HFFc6 (cell line): ENCODE measurements at places on chromosomes 11 and 22.

DNA sequence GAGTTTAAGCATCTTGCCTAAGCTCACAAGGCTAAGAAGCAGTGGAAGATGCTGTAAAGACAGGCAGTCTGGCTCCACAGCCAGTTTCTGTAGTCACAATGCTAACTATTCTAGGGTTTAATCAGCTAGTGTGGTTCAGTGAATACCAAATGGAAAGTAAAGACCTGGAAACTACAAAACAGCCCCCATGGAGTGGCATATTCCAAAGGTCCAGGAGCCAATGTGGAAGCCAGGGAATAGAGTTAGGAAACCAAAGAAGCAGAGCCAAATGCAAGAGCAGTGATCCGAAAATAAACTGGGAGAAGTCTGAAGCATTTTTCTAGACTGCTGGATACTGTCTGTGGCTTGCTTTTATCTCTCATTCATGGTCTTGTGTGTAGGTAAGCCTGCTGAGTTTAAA, 731.2 kb upstream of the ANO5 start:
- DNase-seq, result no peak

DNA sequence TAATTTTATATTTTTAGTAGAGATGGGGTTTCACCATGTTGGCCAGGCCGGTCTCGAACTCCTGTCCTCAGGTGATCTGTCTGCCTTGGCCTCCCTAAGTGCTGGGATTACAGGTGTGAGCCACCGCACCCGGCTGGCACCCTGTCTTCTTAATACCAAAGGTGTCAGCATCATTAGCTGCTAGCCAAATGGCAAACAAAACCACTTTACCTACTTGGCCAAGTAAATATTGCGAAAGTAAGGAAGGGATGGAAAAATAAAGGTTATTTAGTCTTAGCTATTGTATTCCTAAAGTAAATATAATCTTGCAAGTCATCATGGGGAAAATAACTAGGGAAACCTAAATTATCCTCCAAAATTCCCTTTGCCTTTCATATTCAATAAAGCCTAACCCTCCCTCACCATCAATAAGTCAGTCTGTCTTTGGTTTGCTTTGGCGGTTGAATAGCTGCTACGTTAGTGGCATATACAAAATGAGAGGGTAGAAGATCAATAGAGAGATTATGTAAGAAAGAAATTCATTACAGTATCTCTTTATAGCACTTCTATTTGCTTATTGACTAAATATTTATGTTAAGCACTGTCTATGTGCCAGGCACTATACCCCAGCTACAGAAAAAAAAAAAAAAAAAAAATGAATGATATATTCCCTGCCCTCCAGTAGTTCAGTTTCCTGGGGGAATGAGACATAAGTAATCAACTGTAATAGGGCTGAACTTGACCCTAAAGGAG, 40.2 kb upstream of the CFAP300 start:
- no peak for DNase-seq

DNA sequence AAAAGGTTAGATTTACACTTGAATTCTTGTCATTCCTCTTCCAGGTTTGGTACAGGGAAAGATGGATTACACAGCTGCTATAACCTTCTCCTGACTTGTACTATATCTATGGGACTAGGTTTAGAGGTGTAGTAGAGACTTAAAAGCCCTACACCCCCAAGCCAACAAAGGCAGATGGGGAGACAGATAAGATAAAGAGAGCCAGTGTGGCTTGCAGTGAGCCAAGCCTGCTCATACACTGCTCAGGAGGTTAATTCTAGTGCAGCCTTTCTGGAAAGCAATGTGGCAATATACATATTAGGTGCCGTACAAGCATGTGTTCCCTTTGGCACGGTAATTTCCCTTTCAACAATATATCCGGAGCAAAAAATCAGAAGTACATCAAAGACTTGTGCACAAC, 10.8 kb downstream of the SIK3 start:
- DNase-seq, result no peak

- no peak for DNase-seq
Observed at GRCh38 chr11:32400196-32400595, 35.1 kb downstream of the WT1 start.

- no peak for DNase-seq
Observed at GRCh38 chr22:29311464-29312217, 3.9 kb downstream of the RASL10A start.

DNA sequence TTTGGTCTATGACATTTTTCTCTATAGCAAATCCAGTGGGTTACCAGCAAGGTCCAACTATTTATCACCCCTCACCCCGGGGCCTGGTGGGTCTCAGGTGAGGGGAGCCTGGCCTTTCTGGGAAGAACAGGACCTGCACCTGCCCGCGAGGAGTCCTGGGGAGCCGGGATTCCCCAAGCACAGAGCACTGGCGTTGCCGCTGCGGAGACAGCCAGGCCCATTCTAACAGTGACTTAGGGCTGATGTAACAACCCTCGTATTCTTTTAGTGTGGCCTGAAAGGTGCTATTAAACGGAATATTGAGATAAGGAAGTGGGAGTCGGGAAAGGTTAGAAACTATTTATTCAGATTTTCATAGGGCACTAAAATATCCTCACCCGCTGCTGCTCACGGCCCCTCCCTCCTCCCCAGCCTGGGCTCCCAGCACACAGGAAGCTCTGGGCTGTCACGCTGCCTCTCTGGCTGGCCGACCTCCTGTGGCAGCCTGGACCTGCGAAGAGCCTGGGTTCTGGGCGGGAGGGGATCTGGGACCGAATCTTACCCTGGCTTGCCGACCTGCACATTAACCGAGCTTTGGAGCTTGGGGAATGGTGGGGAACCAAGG, 141.2 kb downstream of the MIAT start:
- DNase-seq, result no peak

DNA sequence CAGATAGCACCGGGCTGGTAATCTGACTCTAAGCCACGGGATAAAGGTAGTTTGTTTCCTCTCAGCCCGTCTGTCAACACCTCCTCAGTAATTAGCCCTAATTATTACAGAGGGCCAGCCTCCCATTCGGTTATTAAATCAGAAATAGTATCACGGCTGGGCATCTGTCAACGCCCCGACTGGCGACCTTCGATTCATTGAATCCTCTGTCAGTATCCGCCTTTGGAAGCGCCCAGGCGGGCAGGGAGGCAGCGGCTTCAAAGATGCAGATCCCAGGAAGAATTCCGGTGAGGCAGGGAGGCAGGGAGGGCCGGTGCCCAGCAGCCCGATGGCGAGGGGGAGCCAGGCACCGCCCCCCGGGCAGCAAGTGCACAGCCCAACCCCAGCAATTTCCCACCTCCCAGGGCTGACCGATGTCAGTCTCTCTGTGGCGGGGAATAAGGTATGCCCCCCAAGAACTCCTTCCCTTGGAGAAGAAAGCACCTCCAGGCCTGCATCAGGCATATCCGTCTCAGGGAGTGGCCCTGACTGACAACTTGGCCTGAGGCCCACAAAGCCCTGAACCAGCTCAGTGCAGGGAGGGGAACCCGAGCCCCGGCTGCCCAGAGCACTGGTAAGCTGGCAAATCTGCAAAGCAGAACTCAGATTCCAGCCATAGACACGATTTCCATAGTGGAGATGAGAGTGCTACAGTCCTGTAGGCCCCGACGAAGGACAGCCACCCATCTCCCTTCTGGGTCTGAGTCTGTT, 11.4 kb downstream of the GNB1L start:
- DNase-seq, result no peak

DNA sequence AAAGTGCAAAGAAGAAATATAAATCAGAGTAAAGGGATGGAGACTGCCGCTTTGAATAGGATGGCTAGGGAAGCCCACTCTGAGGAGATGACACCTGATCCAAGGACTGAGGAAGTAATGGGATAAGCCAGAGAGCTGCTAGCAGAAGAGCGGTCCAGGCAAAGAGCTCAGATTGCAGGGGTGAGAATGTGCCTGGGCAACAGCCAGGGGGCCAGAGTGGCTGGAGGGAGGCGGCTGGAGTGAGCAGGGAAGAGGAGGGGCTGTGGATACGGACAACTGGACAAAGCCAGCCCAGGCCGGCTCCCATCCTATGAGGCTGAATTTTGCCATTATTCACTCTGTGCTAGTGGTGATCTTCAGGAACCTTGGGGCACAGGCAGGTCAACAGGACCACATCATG, 360.3 kb upstream of the SYN3 start:
- DNase-seq, result no peak

DNA sequence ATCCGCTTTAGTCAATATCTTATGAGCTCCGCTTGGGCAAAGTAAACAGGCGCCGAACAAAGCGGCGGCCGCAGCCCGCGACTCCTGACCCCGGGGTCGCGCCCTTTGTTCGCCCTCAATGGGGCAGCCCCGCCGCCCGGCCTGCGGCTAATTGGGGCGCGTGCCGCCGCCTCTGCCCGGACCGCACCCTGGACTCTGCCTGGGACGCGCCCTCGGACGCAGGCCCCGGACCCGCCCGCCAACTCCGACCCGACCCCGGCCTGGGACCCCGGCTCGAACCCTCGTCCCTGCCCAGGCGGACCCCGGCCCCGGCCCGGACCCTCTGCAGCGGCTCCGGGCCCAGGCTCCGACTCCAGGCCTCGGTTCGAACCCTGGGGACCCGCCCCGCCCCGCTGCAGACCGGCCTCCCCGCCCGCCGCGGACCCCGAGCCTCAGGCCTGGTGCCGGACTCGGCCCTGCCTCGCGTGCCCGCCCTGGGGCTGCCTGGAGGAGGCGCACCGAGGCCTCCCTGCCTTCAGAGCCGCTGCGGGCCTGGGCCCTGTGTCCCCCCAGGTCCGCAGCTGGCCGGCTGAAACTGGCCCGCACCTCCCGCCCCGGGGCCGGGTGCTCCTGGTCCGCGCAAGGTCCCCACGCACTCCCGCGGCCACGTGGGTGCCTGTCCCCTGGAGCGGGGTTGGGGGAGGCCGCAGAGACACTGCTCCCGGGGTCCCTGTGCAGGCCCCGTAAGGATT, 84.7 kb upstream of the WNT7B start:
- no peak for DNase-seq

- DNase-seq, result no peak
Observed at GRCh38 chr11:134038897-134039470, 29.9 kb upstream of the JAM3 start.

GRCh38 chr11:76772100-76772782, 10.9 kb upstream of the TSKU start:
- no peak for DNase-seq

- DNase-seq, result no peak
Observed at GRCh38 chr11:83642500-83642899, 356.3 kb upstream of the CCDC90B start.

- no peak for DNase-seq
Observed at GRCh38 chr11:43021466-43021865, 290.3 kb upstream of the API5 start.

- no peak for DNase-seq
Observed at GRCh38 chr22:47069270-47069669, 306.8 kb downstream of the TBC1D22A start.

DNA sequence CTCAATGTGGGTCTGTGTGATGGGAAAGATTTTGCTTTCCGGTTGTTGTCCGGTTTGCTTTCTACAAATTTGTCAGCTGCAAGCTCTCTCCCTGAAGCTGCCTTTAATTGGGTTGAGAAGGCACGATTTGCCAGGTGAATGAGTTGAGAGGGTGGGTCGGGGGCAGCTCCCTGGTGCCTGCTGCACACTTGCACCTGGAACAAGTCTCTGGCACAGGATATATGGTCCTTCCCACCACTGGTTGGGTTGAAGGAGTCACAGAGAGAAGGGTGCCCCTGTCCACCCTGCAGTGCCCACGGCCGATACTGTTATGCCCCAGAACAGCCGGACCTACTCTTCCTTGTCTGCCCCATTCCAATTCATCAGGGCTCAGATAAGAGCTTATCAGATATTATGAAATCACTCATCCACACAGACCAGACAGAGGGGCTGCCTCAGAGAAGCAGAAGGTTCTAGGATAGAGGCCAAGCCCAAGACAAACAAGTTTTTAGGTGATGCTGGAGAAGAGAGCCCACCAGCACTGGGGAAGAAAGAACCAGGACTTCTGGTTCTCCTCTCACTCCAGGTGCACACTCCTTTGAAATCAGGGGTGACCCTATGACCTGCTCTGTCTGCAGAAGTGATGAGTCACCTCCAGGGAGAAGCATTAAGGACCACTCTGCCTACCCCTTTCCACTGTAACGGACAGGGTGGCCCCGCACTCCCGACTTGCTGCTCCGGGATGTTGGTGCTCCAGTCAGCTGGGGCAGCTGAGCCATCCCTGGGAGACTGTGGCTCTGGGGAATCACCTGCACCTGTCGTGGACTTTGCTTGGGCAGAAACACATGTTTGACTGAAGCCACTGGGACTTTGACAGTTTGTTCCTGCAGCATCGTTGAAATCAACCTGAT, 45.3 kb downstream of the RTL6 start:
- DNase-seq, result no peak

DNA sequence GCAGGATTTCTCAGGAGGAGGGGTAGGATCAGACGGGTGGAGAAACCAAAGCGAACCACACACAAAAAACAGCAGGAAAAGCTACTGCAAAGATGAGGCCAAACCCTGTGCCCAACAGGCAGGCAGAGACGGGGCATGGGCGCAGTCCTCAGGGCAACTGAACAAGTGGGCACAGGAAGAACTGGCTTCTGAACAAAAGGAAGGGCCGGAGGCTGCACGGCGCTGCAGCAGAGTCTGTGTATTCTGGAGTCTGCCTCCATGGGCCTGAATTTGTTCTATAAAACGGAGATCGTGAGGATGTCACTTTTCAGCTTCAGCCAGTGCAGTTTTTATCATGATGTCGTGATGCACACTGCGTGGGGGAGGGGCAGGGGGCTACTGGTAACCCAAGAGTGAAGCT, 1026.0 kb downstream of the TBC1D22A start:
- no peak for DNase-seq

DNA sequence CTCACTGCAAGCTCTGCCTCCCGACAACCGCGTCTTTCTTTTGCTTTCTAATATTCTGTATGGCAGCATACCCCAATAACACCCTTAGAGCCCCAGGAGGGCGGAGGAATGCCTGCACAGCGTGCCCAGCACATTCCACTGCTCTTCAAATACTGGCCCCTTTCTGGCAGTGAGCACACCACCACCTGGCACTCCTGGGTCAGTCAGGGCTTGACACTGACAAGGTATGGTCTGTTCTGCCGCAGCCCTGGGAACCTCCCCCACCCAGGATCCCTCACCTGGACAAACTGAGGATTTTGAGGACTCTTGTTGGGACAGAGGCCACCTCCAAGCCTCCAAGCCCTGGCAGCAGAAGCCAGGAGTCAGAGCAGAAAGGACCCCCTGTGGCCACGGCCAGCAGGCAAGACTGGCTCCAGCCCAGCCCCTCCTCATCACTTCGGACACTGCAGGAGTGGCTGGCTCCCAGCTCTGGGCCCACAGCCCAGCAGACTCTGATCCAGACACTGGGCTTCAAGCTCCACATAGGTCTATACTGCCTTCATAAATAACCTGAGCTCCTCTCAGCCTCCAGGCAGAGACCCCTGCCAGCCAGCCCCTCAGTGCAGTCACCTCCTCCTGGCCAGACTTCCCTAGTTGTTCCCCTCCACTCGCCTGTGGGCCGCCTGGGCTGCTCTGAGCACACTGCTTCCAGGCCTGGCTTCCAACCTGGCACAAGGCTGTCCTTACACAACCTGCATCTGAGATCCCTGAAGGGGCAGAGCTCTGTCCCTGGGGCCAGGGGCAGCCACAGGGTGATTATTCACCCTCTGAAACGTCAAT, 14.5 kb downstream of the CARS1 start:
- no peak for DNase-seq

DNA sequence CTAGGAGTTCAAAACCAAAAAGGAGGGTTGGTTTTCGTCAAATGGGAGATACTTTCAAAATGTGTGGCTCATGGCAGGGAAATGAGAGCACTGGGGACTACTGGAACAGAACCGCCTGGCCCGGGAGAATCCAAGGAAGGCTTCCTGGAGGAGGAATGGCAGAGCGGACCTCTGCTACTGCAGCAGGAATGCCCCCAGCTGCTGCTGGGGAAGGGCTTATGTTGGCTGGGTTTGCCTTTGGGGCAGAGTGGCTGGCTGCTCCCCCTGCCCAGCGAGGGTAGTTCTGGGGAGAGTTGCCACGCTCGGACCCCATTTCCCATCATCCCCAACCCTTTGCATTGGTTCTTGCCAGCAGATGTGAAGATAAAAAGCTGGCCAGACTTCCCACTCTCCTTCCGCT, 10.6 kb upstream of the APOBEC3A start:
- no peak for DNase-seq
